Epithelial cell of esophagus (primary cell): ENCODE measurements at places on chromosomes 3 and 15.

GRCh38 chr15:23629234-23629805 is 18.3 kb downstream of the MAGEL2 start:
- DNase-seq, result peak; percentile 10

- DNase-seq, result no peak
Observed at GRCh38 chr3:195616681-195617080, 32.9 kb upstream of the APOD start.

GRCh38 chr3:66486646-66487045 is 14.2 kb downstream of the LRIG1 start:
- peak; percentile 53 for DNase-seq

DNA sequence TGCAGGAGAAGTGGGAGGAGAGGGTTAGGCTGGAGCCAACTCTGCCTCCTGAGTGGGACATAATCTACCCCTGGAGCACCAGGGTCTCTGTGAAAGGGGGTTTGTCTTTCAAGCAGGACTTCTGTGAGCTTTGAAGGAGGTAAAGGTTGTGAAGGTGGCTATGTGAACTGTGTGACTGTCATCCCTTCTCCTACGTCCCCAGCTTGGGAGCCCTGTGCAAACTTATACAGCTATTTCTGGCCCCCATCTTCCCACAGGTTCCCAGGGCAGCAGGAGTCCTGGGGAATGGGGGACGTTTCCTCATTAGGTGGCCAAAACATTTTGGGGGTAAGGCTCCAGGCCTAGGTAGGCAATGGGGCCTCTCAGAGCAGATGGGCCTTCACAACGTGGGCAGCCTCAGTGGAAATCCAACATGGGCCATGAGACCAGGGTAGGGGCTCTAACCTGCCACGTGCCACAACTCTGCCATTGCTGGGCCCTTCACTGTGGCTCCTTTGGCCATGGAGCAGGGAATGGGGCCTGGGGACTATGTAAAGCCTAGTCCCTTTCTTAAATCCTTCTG is 3.5 kb downstream of the VIPR1 start:
- DNase-seq, result no peak

- DNase-seq, result no peak
Observed at GRCh38 chr15:84772467-84772866, 24.1 kb downstream of the ZNF592 start.

- DNase-seq, result no peak
Observed at GRCh38 chr3:10775828-10776227, 40.2 kb upstream of the SLC6A11 start.

DNA sequence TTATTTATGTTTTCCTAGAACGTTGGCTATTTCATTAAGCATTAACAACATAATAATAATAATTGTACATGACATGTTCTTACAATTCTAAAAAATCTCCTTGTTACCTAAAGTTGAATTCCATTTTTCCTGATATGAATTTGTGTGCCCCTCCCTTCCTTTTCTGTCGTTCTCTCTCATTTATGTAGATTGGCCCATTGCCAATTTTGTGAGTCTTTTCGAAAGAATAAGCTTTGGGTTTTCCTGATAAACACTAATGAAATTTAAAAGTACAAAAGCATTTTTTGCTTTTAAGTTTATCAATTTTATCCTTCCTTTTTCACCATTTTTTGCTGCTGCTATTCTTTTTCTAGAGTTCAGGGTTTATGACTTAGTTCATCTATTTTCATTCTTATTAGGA is 44.9 kb downstream of the PRR23E start:
- no peak for DNase-seq

DNA sequence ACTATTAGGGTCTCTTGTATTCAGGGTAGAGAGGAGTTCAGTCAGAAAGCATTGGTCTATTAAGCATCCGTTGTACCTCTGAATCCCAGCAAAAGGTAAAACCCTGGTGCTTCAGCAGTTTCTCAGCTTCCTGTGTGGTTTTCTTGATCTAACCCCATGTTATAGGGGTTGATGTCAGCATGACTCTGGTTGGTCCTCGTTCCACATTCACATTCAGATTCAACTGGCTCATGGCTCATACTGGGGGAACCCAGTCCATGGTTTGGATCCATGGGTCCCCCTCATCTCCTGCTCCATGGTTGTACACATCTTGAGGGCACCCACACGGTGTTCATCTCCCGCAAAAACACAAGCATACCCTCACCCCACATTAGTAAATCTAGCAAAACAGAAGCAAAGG is 47.7 kb upstream of the C2CD4B start:
- DNase-seq, result no peak

DNA sequence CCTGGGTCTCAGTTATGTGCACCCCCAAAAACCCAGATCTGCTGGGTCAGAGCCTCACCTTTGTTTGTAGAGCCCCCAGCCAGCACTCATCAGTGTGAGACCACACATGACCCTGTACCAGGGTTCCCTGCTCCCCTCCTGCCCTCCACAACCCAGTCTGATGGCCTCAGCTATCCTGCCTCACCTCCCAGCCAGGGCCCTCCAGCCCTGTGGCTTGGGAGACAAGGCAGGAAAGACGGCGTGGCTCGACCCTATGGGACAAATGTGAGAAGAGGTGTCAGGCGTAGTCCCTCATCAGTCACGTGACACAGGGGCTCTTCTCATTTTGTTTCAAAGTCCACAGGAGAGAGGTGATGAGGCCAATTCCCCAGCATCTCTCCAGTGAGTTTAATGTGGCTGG is 28.3 kb upstream of the PRR23E start:
- DNase-seq, result no peak

DNA sequence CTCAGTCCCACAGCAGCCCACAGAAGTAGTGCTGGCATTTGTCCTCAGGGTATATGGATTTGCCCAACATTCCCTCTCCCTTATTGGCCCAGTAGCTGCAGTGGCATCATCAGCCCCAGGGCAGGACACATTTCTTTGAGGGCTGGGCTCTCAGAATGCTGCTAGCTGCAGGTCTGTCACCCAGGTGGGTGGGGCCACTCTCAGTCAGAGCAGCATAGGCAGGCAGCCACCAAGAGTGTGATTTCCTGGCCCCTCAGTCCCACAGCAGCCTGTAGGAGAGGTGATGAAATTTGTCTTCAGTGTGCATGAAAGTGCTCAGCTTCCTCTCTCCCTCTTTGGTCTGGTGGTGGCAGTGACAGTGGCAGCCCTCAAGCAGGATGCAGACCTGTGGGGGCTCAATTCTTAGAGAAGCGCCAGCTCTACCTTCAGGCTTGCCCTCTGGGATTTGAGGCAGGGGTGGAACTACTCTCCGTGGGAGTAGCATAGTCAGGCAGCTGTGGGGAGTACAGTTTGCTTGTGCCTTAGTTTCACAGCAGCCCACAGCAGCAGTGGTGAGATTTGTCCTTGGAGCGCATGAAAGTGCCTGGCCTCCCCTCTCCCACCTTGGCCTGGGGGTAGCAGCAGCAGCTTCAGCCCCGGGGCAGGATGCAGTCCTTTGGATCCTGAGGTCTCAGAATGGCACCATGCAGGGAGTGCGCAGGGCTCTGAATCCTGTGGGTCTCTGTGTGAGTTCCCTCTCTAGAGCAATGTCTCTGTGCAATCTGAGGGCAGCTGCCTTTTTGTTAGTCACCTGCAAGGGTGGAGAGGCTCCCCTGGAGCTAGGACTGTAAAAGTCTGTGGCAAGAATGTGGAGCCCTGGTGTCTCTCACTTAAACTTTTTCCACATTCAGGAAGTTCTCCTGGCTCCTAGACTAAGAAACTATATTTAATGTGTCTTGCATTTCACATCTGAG is 1229.1 kb downstream of the ROBO2 start:
- no peak for DNase-seq

- peak; percentile 33 for DNase-seq
Observed at GRCh38 chr3:100023150-100023549, 91.2 kb downstream of the FILIP1L start.

DNA sequence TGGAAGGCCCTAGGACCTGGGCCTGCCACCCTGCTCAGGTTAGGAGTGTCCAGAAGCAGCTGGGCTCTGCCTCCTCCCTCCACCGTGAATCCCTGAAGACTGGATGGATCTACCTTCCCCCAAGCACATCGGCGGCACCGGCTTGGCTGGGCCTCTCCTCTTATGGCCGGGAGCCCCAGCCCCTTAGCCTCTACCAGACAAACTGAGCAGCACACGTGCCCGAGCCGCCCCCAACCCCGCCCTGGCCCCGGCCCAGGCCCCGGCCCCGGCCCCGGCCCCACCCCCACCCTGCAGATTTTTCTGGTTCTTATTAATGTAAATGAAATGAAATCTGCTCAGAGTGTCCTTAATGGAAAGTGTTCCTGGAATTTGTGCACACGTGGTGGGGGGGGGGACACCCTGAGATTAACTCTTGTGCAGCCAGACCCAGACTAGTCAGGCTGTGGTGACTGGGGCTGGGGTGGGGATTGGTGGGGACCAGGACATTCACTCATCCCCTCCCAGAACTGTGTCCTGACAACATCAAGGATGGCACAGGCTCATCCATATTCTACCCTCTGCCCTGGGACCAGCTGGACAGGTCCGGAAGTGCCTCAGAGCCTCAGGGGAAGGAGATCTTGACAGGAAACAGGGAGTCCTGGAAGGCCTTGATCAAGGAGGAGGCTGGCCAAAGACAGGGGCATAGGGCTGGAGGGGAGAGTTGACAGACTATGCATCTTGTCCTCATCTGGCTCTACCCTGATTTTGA is 30.9 kb upstream of the SEMA3F start:
- DNase-seq, result peak; percentile 32

GRCh38 chr3:112555535-112556170 is 6.1 kb downstream of the ATG3 start:
- no peak for DNase-seq

DNA sequence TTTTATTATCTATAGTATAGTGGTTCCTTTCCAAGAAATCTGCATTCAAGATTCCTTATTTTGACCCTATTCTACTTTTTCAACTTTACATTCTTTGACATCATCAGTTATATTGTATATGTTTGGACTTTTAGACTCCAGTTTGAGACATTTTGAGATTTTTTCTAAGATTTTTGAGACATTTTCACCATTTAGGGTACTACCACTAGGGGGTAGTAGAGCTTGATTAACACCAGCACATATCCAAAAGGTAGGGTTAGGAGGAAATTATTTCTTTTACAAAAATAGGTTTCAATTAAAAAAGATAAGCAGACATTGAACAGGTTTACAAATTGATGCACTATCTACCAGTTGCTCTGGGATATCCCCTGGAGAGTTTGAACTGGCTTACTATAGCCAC is 262.5 kb downstream of the SCAPER start:
- no peak for DNase-seq

DNA sequence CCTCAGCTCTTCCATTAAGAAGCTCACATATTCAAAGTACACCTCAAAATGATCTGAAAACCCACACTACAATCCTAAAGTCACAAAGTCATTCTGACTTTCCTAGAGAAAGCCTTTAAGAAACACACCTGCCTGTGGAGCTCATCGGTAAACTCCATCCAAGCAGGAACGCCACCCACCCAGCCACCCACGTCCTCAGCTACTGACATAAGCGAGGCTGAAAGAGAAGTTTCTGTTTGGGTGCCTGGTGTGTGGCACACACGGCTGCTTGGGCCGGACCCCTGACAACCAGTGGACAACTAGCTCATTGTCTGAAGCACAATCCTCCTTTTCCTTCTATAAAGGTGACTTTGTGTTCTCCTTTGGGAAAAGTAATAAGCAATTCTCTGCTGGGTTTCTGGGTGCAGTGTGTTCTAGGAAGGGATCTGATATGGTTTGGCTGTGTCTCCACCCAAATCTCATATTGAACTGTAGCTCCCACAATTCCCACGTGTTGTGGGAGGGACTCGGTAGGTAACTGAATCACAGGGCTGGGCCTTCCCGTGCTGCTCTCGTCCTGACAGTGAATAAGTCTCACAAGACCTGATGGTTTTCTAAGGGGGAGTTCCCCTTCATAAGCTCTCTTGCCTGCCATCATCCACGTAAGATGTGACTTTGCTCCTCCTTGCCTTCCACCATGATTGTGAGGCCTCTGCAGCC is 26.1 kb downstream of the FAM174B start:
- peak; percentile 9 for DNase-seq

DNA sequence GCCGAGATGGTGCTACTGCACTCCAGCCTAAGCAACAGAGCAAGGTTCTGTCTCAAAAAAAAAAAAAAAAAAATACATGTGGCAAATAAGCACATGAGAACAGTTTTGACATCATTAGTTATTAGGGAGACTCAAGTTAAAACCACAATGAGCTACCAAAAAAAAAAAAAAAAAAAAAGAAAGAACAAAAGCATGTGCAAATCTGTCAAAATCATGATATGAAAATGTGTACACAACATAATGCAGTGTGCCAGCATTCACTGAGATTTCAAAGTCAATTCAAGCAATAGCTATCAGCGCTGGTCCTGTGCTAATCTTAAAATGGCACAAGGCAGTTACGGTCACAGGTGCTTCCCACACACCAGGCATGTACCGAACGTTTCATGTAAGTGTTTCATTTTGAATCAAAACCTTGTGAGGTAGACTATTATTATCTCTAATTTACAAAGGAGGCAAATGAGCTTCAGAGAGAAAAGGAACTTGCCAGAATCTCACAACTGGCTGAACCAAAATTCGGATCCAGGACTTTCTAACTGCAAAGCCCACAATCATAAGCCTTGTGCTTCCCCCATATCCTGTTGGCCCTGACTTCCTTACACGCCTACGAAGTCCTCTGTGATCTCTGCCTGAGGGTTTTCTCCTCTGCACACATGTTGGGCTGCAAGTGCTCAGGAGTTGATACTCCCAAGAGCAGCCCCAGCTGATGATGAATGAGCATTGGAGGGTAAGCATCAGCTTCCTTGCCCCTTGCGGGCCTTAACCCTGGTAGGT is 200.1 kb upstream of the PROK2 start:
- DNase-seq, result no peak

DNA sequence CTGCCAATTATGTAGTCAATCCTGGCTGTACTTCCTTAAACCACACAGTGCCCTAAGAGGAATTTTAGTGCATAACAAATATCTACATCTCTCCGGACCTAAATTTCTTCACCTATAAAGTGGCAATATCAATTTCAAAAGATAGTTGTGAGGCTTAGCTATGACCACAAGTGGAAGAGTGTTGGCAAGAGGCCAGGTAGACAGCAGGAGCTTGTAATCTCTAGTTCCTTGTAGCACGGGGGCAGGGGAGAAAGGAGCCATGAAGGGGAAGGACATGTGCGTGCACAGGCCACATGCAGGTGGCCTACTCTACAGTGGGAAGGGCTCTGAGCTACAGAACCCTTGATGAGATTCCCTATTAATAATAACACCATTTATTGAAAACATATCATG is 269.7 kb downstream of the ABHD5 start:
- peak; percentile 7 for DNase-seq

- DNase-seq, result peak; percentile 32
Observed at GRCh38 chr3:14222900-14223594, 44.4 kb downstream of the LSM3 start.

DNA sequence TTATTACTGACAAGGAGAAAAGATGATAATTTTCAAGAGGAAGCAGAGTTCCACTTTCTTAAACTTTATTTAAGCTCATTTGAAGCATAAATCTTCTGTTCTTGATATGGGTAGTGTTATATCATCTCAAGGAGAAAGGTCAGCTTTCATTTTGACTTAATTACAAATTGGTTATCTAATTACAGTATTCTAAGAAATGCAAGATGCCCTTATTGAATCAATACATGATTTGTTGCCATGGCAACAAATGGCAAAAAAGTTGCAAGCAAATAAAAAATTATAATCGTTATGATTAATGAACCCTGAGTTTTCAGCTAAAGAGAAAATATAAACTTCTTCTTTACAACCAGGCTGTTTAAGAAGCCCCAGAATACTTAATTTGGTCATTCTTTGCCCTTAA is 622.7 kb downstream of the RBMS3 start:
- DNase-seq, result no peak
